Fibroblast of mammary gland (primary cell): ENCODE measurements at places on chromosomes 6 and 20.
A peak's percentile ranks its signal among the peaks of the same experiment; 100 is the strongest.

GRCh38 chr20:61443443-61444126 is 191.5 kb downstream of the CDH4 start:
- DNase-seq = peak; percentile 48

- DNase-seq = peak; percentile 59
Measured at GRCh38 chr6:89952686-89953085, 58.4 kb downstream of the GJA10 start.

DNA sequence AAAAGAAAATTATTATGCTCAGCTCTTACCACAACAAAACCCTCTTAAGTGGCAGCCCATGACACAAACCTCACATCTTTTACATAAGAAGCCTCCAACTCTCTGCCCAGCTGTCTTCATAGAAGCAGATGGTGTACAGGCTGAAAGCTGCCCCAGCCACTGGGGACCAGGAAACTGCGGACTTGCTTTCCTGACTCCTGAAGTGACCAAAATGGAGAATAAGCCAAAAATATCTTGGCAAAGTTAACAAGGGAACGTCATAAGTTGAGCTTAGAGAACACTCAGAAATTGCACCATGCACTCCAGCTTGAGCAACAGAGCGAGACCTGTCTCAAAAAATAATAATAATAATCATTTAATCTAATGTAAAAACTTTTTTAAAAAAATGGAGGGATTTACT is 160.3 kb upstream of the CDYL start:
- DNase-seq = peak; percentile 91

GRCh38 chr20:17889226-17889625 is 79.4 kb downstream of the SNX5 start:
- DNase-seq = peak; percentile 73

GRCh38 chr6:53770780-53771249 is 24.0 kb upstream of the LRRC1 start:
- no peak for DNase-seq

DNA sequence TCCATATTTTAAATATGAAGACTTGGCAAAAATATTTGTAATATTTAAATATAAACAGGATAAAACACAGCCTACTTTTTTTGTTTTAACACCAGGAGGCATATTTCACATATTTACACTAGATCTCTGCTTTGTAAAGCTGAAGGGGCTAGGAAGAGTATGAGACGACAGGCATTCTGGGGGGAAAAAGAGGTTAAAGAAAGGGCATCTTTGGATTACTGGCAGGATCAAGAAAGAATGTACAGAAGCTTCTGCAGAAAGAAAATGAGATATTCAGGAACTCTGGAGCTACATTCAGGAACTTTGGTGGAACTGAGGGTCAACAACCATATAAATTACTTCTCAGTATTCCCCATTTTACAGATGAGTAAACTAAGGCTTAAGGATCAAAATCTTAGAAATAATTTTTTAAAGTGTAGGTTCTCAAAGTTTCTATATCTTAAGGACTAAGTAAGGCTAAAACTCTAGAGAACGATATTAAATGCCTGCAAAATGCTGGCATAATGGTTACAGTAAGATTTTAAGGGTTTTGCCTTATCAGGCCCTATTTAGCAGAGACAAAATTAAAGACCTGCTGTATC is 156.5 kb downstream of the CDK19 start:
- DNase-seq = no peak

DNA sequence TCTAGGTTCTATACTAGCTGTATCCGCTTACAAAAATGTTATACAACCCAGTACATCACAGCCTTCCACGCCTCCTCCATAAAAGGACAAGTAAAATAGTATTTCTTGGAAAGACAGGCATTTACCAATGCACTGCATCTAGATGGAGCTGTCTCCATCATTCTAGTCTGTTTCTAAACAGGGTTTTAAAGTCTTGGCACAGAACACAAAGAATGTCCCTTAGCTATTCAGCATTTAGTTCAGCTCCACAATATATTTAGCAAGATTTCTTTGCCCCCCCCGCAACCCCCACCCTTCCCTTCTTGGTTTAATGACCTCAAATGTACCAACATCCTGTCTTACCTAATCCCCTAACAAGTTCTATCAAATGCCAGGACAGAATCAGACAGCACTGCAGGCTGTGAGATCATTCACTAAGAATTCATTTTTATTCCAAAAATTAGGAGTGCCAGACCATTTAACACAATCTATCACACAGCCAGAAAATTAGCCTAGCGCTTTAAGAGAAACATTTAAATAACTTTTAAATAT is 198.6 kb downstream of the BACH2 start:
- DNase-seq = peak; percentile 93
